ENCODE measurements at places on chromosomes 5 and 9.

DNA sequence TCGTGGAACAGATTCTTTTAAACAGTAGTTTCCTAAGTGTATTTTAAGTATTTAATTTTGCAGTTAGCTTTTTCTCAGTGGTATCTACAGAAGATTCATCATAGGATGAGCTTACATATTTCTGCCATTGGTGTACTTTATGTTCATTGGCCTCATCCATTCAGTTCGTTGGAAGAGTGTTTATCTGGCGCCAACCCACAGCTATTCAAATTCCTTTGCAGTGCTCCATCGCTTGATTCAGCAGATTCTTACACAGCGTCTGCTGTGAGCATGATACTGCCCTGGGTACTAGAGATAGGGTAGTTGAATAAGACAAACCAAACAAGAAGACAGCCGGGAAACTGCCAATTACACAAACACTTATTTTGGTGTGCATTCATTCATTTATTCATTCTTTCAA lies 55.1 kb downstream of the NUP214 start:
- DNase-seq, result no peak

DNA sequence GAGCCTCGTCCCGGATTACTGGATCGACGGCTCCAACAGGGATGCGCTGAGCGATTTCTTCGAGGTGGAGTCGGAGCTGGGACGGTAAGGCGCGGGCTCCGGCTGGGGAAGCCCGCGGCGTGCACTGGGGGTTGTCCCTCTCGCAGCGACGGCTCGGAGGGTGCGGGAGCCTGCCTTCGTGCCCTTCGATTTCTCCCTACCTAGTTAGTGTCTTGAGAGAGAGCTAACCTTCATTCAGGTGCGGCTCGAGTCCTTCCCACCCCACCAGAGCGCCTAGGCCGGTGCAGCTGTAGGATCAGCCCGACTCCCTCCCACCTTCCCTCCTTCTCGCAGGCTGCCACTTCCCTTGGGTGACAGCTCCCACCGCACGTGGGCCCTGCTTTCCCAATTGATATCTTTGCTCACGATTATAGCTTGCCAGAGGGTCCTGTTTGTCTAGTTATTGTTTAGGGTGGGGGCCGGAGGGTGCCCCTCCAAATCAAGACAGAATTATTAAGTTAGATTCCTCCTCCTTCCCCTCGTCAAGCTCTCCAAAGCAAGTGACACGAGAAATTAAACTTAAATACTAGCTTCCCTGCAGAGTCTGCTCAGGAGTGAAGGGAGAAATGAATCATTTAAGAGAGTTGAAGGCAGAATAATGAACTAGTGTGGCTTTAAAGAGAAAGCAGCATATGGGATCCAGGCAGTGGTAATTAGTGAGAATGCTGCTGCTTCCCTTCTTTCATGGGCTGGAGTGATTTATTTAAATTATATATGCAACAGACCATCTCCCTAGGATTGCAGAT lies 569 bp downstream of the CAMK4 start:
- DNase-seq, result no peak

GRCh38 chr9:78806492-78807160 lies 509.7 kb downstream of the PSAT1 start:
- no peak for DNase-seq

- DNase-seq, result no peak
These were observed 81.2 kb downstream of the ARSB start for GRCh38 chr5:78903861-78904260.

GRCh38 chr9:1100201-1100600 lies 50.0 kb downstream of the DMRT2 start:
- DNase-seq, result no peak

- DNase-seq, result peak; percentile 50
These were observed 24.5 kb downstream of the C9orf152 start for GRCh38 chr9:110183208-110184145.
